Sigmoid colon (tissue), 7 donors: ENCODE measurements at places on chromosomes 2 and 18.

- DNase-seq: no peak
Observed at GRCh38 chr2:35503311-35503710, 852.3 kb upstream of the CRIM1 start.

DNA sequence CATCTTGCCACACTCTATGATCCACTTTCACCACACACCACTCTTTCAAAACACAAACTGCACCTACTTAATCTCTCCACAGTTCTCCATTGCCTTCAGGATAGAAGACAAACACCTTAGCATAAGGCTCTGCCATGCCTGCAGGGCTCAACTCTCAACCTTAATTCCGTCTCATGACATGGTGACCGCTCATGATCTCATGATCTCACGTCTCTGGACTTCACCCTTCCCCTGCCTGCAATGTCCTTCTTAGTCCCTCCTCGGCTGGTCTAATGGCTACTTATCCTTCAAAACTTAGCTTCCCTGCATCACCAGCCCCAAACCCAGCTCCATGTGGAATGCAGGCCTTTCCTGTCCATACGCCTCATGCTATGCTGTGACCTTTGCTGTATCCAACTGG, 85.3 kb downstream of the ACVR1 start:
- DNase-seq: no peak

GRCh38 chr2:15325296-15325695, 235.8 kb downstream of the NBAS start:
- DNase-seq: no peak

- no peak for DNase-seq
Observed at GRCh38 chr2:236505041-236505440, 64.6 kb upstream of the ACKR3 start.

GRCh38 chr2:40658941-40659340, 207.1 kb upstream of the SLC8A1 start:
- no peak for DNase-seq

DNA sequence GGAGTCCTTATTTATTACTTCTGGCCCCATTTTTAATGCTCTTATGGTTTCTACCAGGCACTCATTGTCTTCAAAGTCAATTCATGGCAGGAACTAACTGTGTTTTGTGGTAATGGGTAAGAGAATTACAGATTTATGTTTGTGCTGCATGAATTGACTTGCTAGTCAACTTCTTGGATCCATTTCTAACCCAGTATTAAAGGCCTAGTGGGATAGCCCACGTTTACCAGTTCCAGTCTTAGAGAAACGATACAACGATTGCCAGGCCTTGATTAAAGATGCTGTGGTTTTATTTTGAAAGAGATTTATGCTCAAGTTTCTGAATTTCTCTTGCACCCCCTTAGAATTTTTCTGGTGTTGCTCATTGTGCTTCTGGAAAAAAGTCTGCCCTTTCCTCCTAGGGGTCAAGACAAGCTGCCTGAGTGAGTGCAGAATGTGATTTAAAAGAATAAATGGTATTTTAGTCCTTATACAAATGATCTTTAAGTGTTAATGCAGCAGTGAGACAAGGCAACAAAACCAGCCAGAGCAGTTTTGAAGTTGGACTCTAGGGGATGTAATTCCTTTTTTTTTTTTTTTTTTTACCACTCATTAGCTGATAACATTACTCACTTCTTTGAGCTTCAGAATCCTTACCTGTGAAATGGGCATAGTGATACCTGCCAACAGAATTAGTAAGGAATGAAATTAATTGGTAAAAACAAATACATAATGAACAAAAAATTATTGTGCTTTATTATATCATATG, 101.5 kb downstream of the ARHGAP15 start:
- DNase-seq: no peak

DNA sequence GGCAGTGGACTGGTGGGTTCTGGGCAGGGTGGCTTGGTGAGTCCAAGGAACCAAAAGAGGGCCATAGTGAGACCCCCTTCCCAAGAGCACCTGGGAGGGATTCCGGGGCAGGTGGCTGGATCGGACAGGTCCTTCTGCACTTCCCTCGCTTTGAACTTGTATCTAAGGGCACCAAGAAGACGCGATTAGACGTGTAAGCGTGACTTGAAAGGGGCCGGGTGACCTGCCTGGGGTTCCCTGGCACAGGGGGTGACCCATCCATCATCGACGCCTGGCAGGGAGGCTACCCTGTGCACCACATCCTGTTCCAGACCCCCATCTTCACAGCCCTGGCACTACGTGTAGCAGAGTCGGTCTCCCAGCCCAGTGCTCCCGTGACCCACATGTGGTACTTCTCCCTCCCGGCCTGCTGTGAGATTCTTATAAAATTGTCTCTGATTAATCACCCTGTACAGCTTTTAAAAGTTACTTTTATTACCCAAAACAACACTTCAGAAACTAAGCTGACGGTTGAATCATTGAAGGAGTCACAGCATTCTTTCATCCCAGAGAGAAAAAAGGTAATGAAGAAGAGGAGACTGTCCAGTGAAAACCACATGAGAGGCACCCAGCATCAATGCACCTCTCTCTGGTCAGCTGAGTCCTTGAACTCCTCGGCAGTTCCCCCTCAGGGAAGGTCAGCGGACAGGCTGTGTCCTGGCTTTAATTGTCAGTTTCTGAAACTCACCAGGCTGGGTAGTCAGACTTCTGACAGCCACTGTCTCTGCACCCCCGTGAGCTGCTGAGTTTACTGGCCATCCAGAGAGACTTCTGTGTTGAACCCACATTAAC, 13.0 kb downstream of the SH3BP4 start:
- peak; percentile 58 for DNase-seq

GRCh38 chr2:207996848-207997247, 28.5 kb downstream of the PLEKHM3 start:
- no peak for DNase-seq
